Activated naive CD4-positive, alpha-beta T cell (primary cell): ENCODE measurements at places on chromosomes 1 and 21.

DNA sequence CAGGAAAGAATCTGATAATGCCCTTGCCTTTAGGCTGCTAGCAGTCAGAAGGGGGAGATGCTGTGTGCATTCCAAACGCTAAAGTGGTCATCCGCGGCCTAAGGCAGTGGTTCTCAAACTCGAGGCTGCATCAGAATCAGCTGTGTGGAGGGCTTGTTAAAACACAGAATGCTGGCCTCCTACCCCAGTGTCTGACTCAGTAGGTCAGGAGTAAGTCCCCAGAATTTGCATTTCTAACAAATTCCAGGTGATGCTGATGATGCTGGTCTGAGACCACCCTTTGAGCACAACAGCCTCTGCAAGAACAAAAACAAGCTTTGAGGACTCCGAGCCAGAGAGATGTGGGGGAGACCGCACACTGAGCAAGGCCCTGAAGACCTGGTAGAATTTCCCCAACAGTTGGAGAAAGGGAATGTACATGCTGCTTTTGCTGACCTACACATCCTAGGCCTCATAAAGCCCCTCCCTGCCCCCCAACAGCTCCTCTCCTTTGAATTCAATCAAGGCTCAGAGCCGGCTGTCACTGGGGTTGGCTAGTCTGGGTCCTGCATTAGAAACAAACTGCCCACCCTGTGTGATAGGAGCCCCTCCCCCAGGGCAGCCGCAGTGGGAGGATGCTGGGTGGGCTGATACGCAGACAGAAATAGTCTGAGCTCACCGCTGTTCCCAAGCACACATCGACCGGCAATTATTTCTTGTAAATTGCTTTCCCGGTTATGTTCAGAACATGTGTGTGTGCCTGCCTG, 27.1 kb downstream of the SHISAL2A start:
- DNase-seq: no peak

DNA sequence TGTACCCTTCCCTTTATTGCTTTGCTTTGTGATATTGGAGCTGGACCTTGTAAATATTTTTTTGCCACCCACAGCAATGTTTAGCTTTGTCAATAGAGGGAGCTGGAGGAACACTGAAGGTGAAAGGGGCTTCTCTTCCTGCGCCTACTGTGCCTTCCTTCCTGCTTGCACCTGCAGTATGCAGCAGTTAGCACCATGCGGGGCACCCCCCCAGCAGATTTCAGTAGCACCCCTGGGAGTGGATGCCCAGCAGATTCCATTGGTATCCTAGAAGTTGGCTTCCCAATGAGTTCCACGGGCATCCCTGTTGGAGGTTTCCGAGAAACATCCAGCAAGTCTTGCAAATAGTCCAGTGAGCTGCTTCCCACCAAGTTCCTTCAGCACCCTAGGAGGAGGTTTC, 25.6 kb downstream of the S100A10 start:
- DNase-seq: no peak

- DNase-seq: no peak
These were observed 334.1 kb upstream of the B3GALT2 start for GRCh38 chr1:193520472-193520871.

- no peak for DNase-seq
These were observed 156.8 kb upstream of the POU3F1 start for GRCh38 chr1:38203441-38203840.

- DNase-seq: no peak
These were observed 3.2 kb downstream of the DMBX1 start for GRCh38 chr1:46492871-46493270.

DNA sequence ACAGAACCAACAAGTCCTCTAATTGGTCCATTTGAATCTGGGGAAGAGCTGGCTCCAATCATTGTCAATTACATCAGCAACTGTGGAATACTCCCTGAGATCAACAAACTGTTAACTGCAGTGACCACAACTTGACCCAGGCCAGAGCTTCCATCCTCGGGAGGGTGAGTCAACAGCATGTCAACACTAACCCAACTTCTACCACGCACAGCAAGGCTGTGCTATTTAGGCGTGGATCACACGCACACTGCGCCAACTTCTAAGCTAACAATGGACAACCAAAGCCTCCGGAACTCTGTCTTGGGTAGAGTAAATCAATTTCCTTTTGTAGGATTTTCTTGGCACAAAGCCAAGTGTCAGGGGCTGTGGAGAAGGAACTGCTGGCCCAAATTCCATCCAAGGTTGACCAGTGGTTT, 30.4 kb downstream of the APP start:
- no peak for DNase-seq

DNA sequence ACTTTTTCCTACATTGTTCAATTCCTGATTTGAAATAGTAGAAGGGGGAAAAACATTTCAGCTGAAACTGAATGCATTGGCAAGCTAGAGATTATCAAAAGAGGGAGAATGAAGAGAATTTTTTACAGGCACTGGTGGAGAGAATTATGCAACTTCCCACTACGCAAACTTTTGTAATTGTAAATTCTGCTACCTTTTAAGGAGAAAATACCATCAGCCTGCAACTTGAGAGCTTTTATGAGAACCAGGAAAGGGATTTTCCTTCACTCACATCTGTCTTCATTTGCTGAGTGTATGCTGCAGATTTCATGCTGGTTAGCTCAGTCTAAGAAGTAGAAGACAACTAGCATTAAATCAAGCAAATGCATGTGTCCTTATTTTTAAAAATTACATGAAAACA, 43.7 kb downstream of the ADAMTS1 start:
- DNase-seq: no peak
